Activated CD4-positive, alpha-beta T cell treated with anti-CD3 and anti-CD28 coated beads, Interleukin-2, amount 10 ng/mL, durations not matched to agents 24 days and 14 days (primary cell): ENCODE measurements at places on chromosomes 2 and 18. TPM values are rescaled to one million over a fixed set of nuclear protein-coding genes. Genes with fewer than 3 reads are reported as not detected.

DNA sequence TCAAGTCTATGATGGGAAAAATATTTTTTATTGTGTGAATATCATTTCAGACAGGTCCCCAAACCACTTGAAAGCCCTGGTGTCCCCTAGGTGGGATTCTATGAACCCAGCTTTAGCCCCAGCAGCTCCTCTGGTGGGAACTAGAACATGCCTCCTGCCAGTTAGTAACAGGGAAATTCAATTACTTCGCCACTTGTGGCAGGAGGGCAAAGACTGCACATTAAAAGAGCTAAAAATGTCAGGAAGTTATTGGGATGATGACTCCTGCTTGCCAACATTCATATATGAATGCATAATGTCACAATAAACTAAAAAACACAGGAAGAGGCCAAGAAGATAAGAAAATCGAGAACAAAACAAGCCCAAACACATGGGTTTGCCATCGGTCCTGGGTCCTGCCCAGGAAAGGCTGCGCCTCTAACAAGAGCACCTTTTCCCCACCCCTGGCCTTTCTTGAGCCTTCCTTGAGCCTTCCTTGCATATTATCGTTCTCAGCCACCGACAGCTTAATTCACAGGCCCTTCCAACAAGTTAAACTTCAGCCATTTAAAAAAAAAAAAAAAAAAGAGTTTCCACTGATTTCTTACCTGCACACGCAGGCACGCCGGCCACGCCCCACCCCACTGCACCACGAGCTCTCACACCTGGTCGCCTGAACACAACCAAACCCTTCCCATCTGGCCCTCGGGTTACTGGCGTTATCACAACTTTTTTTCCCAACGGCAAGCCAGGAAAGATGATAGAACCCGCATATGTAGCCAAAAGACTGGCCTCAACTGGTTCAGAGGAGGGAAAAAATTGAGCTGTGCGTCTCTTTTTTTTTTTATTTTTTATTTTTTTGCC, 23.4 kb downstream of the BCL11A start:
- DNase-seq, result no peak

The LAMA1 gene
- not detected in 2 replicates for total RNA-seq

DNA sequence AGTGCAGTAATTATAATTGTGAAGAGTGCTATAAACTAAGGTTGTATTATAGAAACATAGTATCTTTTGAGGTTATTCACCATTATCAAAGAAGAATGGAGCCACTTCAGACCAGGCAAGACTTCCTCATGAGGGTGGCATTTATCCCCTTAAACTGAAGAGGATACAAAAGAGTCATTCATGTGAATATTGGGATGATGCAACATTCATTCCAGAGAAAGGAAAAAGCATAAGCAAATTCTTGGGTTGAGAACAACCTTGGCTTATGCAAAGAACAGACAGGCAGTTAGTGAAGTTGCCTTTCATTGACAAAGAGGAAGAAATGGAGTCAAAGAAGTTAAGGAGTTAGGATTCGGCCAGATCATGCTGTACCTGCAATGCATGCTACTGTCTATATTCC, 682.5 kb downstream of the MBD2 start:
- DNase-seq, result no peak

The TSPYL6 gene
- total RNA-seq, result not detected in 2 replicates

DNA sequence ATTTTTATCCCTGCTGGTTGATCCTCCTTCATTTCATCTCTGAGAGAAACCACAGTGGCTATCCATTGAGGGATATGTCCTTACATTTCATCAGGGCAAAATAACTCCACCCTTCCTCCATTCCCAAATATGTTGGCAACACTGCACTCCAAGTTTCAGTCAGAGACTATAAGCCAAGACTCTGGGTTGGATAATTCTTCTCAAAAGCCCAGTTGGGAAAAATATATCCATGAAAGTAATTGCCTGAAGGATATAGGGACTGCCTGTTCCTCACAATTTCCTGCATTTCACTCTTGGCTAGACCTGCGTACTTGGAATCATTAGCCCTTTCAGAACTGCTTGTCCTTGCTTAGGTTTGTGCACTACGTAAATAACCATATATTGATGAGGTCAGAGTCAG, 27.9 kb upstream of the EPB41L3 start:
- no peak for DNase-seq

- no peak for DNase-seq
Observed at GRCh38 chr2:129733041-129733440, 246.4 kb upstream of the RAB6C start.

- no peak for DNase-seq
Observed at GRCh38 chr2:189641002-189641401, 20.3 kb upstream of the ASNSD1 start.

The ACVR1C gene
- total RNA-seq, result 0.98 and 1.0 TPM in 2 replicates

- DNase-seq, result no peak
Observed at GRCh38 chr2:168685600-168686451, 116.6 kb upstream of the NOSTRIN start.

DNA sequence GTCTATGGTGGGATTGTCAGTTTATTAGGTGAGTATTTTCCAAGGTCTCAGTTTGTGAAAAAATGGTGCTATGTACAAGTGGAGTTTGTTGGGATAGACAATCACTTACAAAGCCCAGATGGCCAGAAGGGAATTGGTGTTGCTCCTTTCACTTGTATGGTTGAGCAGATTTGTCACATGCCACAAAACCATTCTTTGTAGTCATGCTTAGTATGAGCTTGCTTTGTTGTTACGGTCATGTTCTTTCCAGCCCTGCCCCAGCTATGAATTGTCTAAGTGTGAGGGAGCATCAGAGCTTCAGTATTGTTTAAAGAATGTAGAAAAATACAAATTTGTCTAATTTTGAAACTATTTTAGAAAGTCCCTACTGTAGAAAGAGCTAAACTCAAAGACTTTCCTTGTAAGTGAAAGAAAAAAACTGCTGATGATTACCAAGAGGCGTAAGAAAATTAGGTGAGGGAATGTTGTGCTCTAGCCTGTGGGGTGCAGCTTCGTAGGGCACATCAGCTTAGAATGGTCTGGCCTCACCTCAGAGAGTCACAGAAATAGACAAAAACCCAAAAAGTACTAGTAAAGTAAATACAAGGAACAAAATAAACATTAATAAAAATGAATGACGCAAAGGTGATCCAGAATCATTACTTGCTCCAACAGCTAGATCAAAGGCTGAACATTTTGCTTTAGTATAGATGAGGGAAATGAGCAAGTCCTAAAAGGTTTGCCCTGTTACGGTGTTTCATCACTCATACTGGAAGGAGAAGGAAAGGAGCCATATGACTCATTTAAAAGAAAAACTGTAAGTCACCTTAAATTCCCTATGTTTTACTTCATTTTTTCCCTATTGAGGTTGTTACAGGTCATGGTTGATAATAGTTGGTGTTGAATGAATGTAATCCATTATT, 9.2 kb downstream of the TGIF1 start:
- peak; percentile 63 for DNase-seq

DNA sequence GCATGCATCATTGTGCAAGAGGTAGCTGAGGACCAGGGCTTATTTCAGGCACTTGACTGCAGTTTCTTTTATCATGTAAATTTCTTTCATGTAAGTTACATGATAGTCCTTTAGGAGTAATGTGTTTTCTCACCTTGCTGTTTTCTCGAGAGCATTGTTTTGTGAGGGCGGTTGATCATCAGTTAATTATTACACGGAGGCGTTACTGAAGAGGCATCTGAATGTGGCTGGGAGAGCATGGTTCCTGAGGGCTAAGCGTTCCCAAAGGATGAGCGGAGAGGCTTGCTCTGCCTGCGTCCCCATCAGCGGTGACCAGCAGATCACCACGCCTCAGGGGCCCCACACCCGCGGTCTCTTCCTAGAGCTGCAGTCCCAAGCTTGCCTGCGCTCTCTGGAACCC, 156.1 kb upstream of the NFATC1 start:
- DNase-seq, result no peak

DNA sequence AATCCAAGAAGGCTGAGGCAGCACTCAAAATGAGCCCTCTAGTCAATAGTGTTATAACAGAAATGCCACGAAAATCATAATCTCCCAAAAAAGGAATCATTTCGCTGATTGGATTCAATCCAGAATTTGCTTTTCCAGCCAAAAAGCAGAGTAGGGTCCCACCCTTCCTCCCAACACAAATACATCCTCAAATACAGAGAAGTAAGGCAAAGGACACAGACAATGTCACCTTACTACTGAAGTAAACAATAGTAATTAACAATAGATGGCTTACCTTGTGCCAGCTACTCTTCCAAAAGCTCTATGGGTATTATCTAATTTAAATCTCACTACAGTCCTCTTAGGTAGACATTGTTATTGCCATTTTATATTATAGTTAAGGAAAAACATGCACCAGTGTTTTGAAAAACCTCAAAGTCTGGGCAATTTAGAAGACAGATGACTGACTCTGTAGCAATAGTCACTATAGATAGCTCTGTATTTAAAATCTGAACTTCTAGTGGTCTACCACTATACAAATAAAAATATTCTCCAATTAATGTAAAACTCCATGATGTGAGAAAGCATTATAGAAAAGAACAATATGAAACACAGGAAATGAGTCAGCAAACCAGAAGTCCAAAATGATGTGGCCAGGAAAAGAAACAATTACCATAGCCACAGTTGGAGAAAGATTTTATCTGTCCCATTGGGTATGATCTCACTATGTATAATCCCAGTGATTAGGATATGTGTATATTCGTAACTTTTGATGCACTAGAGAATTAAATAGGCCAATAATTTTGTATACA, 305.0 kb upstream of the ERBB4 start:
- no peak for DNase-seq

DNA sequence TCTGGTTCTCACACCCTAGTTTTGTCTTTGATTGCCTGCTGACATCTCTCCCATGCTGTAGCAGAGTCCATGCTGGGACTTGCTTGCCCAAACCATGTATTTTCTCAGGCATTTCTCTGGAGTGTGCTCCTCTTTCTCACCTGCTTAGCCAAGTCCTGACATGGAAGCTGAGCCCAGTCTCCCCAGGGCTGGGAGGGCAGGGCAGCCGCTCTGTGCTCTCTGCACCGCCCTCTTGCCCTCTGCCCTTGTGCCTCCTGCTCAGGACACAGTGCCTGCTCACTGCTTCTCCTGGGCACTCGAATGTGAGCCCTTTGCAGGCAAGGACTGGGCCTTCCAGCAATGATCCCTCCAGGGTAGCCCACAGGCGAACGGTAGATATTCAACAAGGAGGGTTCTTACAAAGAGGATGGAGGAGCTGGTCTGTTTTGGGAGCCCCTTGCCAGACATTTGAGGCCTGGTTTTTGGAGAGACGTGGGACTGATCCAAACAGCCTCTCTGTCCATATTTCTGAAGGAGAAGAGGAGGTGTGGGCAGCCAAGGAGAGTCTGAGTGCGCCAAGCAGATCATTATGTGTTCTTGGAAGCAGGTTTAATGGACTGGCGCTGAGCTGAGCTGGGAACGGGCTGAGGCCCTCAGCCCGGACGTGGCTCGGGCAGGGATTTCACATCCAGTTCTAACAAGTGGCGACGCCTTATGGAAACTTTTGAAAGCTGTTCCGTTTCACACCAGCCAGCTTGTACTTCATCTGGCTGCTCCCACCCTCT, 4.0 kb downstream of the SLC14A2 start:
- no peak for DNase-seq

The DTNA gene
- not detected in 2 replicates for total RNA-seq

The UPP2 gene
- total RNA-seq, result not detected in 2 replicates

GRCh38 chr2:54166121-54166773, 50.8 kb downstream of the ACYP2 start:
- peak; percentile 36 for DNase-seq

DNA sequence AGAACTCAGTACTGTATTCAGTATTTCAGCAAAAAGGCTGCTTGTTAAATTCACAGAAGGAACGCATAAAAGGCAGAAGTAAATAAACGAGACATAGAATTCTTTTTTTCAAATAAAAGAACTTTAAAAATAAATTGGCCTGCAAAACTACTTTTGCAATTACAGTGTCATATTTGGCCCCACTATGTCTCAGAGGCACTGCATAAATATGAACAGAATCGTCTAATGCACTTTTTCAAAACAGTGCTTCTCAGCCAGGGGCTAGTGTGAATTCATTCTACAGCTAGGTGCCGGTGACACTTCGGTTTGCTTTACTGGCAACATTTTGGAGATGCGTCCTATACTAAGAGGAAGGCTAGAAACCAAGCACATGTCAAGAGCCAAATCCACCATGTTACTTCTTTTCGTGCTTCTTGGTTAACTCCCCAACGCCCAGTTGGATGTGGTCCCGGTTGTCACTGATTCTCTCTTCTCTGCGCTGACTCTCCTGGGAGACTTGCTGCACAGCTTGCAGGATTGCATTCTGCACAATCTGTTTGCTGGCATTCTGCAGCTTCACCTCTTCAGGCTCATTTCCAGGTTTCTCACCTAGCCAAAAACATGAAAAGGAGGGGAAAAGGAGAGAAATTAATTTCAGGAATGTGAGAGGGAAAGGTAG, 51.8 kb downstream of the AKAIN1 start:
- DNase-seq, result no peak

GRCh38 chr18:10210057-10210633, 244.3 kb upstream of the APCDD1 start:
- DNase-seq, result no peak

DNA sequence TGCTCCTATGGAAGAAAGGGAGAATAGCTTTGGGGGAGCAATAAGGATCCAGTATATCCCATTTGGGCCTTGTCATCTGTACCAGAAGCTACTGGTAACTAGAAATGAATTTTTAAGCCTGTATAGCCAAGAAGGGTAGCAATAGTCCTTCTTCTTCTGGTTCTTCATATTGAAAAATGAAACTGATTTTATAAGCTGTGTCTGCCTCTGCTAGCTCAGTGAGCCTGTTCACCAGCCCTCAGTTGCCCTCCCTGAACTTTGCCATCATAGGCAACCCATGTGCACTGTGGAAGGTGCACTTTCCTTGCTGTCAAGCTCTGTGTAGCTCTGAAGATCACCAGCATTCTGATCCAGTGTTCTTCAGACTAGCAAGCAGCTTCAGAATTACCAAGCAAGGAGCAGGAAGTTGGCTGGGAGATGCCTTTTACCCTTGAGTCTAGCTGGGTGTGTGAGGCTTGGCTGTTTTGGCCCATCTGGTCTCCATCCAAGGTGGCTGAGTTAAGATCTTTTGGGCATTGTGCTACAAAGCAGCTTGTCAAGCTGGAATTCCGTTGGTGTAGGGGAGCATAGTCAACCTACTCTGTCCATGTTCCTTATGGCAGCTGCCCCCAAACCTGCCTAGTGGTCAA, 55.8 kb upstream of the MGAT5 start:
- no peak for DNase-seq

- DNase-seq, result no peak
Observed at GRCh38 chr2:240636563-240637115, 11.4 kb downstream of the GPR35 start.

DNA sequence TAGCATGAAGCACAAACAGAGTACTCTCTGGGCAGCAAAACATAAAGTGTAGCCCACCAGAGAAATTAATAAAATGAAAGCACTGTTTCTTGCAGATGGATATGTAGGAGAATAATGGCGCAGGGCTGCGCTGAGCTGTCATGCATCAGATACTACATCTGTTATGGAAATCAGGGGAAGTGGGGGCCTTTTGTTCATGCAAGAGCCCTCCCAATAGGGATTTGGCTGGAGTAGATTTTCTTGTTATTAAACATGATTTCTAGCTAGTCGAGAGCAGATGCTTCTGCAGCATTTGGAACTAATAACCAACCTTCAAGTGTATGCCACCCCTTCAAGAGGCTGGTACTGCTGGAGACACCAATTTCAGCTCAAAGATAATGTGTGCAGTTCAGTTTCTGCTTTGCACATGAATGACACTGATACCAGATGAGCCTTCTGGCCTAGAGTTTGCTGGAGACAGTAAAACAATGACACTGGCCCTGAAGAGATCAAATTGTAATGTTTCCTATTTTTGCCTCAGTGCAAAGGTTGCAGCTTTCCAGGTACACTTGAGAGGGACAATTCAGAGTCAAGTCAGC, 58.0 kb downstream of the RND3 start:
- DNase-seq, result no peak

GRCh38 chr2:192993059-192993458, 798.3 kb upstream of the TMEFF2 start:
- DNase-seq, result no peak
